ENCODE measurements at places on chromosomes 2 and 18.

DNA sequence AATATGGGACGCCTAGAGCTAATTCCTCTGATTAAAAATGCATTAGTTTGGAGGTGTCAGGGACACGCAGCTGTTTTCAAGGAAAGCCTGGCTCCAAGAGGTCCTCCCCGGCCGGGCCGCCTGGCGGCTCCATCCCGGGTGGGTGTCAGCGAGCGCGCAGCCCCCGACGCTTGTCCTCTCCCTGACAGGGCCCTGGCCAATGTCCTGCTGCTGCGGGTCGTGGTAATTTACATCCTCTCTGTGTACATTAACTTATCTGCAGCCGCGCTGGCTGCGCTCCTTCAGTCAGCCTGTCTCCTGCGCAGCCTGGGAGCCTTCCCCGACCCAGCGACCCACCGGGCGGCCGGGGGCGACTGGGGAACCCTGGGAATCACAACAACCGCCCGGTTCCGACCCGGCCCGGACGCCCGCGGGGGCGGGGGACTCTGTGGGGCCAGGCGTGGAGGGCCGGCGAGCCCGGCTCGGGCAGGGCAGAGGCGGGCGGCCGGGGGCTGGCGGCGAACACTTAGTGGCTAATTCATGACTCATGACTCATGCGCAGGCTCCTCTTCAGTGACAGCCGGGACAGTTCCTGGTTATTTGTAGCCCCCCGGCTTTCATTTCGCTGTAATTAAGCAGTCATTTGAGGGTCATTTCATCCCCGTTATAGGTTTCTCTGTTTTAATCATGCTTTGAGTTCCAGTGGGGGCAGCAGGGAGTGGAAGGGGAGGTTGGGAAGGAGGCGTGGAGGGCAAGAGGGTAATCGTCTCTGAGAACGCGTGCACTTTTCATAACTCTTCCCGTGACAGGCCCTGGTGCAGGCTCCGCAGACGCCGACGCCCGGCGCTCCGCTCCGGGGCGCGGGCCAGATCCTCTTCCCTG is 141.9 kb upstream of the CTAGE1 start:
- no peak for DNase-seq

DNA sequence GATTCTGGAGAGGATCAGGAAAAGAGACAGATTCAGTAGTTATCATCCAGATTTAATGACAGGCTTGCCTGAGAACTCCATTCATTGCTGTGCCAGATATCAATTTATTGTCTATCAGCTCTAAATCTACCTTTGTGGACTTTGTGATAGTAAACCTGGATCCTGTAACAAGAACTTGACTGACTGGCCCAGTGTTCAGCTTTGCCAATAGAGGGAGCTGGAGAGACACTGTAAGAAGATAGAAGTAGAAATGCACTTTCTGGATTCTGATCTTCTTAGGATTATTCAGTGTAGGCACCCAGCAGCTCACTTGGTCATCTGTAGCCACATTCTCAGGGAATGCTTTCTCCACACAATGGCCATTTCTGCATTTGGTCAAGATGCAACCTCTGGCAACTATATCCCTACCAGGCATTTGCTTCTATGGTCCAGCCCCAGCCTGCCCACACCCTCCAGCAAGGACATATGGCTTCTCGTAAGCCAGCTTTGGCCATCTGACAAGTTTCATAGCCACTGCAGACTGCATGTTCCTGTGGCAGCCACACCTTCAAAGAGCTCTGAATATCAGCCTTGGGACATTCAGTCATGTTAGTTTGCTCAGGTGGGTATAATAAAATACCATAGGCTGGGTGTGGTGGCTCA is 6.1 kb upstream of the SERPINB8 start:
- no peak for DNase-seq

DNA sequence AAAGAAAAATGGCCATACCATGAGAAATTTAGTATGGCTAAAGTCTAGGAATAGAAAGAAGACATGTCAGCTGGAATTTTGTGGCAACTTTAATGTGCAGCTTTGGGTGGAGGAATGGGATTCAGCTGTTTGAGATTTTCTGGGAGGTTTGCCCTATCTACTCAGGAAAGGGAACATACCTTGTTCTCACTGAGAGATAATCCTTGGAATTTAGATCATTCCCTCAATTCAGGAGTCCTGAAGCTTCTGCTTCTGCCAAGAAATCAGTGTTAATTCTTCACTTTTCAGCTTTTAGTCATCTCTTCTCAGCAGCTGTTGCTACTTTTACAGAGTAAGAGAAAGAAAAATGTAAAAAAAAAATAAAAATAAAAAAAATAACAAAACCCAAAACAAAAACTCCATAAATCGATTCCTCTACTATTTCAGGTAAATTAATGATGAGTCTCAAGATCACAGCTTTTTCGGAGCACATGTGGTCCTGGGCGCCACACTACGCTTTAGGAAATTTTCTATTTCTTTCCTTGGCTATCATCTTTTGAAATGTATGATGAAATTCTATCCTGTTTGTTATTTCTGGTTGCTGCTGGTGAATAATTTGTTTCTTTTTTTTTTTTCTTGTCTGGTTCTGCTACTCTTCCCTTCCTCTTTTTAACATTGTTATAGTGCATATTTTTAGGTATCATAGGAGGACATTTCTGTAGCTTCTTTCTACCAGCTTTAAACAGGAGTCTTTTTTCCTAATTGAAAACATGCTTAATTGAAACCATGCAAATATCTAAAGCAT is 18.9 kb upstream of the BAZ2B start:
- DNase-seq: no peak

DNA sequence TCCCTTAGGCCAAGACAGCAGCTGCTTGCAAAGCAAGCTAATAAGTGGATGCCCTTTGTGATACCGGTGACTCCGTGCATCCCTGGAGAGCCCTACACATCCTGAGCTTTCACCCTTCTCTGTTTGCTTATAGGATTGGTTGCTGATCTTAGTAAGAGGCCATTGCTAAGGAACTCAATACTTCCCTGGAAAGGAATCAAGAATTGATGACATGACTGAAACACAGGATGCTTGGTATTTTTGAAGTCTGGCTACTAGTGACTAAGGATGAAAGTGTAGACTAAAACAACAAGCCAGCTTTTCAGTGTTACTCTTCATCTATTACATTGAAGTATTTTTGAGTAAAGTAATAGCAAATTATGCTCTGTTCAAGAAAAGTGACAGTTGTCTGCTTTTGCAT is 123.0 kb upstream of the SERPINE2 start:
- DNase-seq: no peak

DNA sequence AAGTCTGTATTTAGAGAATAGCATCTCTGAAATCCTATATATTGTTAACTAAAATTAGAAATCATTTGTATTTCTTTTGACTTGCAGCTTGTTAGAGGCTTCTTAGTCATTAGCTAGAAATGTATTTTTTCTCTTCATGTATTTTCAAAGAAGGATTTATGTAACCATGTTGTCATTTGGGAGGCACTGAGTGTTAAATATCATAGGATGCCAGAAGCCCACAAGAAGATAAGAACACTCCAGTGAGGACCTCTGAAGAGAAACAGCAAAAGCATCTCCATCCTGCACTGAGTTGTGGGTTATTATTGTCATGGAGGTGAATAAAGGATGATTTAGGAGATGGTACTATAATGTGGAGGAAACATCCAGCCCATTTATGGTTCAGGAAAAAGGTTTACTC is 93.5 kb downstream of the UBE2E3 start:
- no peak for DNase-seq

GRCh38 chr2:157168501-157168900 is 89.0 kb upstream of the GALNT5 start:
- no peak for DNase-seq

DNA sequence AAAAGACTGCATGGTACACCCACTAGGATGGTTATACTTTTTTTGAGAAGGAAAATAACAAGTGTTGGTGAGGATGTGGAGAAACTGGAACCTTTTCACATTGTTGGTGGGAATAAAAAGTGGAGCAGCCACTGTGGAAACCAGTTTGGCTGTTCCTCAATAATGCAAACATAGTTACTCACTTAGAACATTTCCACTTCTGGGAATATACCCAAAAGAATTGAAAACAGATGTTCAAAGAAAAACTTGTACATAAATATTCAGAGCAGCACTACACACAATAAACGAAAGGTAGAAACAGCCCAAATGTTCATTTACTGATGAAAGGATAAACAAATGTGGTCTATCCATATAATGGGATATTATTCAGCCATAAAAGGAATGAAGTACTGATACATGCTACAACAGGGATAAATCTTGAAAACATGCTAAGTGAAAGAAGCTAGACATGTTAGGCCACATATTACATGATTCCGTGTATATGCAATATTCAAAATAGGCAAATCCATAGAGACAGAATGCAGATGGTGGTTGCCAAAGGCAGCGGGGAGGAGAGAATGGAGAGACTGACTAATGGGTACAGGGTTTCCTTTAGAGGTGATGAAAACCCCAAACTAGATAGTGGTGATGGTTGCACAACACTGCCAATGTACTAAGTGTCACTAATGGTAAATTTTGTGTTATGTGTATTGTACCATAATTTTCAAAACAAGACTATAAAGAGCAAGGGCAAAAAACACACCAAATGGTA is 20.9 kb upstream of the LMAN1 start:
- DNase-seq: no peak

DNA sequence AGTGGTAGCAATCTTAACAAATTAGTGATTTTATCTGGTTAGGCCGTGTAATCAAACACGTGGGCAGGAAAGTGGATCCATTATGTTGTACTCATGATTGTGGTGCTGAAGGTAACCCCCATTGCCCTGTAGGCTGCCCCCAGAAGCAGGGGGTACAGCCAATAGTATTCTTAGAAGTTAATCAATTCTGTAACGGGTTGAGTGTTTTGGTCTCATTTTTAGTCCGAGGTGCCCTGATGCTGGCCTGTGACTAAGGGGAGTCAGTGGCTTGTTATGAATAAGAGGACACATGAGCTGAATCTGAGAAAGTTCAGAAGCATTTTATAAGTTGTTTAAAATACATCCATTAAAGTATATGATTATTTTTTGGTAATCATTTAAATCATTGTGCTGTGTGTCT is 8.6 kb downstream of the EPAS1 start:
- DNase-seq: no peak

DNA sequence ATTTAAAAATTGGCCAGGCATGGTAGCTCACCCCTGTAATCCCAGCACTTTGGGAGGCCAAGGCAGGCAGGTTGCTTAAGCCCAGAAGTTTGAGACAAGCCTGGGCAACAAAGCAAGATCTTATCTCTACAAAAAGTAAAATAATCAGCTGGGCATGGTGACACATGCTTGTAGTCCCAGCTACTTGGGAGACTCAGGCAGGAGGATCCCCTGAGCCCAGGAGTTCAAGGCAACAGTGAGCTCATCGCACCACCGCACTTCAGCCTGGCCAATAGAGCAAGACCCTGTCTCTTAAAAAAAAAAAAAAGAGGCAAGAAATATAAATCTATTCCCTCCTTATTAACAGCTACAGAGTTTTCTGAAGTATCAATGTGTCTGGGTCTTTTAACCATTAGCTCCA is 51.9 kb downstream of the ESCO1 start:
- DNase-seq: no peak

- peak; percentile 2 for DNase-seq
Observed at GRCh38 chr2:160906878-160907277, 253.3 kb upstream of the TANK start.

DNA sequence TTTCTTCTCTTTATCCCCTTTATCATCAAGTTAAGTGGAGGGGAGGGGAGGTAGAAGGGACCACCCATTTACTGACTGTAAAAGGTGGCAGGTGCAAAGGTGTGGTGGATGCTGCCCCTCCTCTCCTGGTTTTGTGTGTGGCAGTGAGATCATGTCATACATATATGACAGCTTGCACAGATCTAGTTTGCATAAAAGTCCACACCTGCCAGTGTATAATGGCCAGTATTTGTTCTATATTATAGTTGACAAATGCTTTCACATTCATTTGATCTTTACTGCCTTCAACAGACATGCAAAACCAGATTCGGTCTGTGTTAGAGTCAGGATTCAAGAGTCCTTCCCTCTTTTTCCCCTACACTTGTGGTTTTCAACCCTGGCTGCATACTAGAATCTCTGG is 55.1 kb downstream of the TGFA start:
- DNase-seq: no peak

- DNase-seq: peak; percentile 74
Observed at GRCh38 chr18:63788447-63789096, 13.4 kb downstream of the SERPINB7 start.

- no peak for DNase-seq
Observed at GRCh38 chr2:105894327-105894944, 149.7 kb downstream of the NCK2 start.

DNA sequence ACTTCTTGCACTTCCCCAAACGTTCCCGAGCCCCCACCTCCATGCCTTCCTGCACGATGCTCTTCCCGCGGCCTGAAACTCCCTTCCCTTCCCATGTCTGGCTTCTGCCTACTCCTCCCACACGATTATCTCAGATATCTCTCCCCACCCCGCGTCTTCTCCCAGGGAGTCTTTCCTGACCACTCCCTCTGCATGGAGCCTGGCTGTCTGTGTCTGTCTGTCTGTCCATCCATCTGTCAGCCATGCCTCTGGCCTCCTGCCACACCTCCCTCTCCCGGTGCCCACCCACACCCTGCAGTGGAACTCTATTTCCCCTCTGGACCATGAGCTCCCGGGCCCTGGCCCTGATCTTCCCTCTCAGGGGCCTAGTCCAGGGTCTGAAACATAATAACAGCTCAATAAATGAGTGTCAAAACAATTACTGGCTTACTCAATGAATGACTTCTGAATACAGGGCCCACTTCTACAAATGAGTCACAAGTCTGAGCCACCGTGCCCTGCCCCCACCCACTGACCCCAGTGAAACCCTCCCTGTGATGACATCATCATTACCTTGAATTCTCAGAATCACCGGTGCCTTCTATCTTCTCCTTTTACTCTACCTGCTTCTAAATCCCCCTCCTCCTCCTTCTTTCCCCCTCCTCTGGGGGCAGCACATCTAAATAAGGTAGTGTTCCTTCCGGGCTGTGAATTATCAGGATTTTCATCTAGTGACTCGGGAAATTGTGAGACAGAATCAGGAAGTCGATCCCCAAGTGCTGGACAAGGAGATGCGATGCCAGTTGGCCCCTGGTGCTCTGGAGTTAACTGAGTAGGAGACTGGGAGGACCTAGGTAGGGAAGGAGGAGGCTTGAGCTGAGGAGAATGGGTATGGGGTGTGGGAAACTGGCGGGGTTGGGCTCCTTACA is 46.1 kb upstream of the PLB1 start:
- no peak for DNase-seq

DNA sequence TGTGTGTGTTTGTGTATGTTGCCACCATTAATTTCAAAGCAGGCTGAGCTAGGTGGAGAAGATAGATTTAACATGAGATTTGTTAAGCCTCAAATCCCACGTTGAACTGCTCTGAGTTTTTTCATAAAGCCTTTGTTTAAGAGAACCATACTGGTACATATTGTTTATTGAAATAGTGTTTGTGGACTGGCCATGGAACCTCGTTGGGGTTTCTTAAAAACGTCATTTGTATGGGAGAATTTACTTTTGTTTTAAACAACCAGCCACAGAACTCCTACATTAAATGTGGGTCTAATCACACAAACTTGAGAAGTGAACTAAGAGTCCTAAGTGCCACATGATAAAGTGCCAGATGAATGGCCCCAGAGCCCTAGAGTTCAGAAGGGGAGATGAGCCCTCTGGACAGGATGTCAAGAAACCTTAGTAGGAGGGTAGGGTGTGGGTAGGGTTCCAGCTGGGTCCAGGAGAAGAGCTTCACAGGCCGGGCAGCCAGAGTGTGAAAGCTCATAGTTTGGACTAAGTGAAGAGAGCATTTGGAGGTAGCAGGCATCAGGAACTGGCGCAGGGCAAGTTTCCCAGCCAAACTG is 120.6 kb upstream of the EML6 start:
- no peak for DNase-seq

- no peak for DNase-seq
Observed at GRCh38 chr18:6249788-6250187, 164.9 kb downstream of the L3MBTL4 start.

Data from SW 1271 (cell line).